ENCODE measurements at places on chromosomes 7 and 10.

GRCh38 chr10:81886939-81887338 lies 11.9 kb downstream of the NRG3 start:
- DNase-seq: no peak

- DNase-seq: no peak
Measured at GRCh38 chr7:141673346-141673745, 28.6 kb downstream of the DENND11 start.

GRCh38 chr7:33024189-33024757 lies 38.3 kb downstream of the NT5C3A start:
- DNase-seq: no peak

- no peak for DNase-seq
Measured at GRCh38 chr10:64209561-64209960, 688.4 kb downstream of the REEP3 start.

- DNase-seq: no peak
Measured at GRCh38 chr7:114932991-114933390, 11.1 kb downstream of the MDFIC start.

DNA sequence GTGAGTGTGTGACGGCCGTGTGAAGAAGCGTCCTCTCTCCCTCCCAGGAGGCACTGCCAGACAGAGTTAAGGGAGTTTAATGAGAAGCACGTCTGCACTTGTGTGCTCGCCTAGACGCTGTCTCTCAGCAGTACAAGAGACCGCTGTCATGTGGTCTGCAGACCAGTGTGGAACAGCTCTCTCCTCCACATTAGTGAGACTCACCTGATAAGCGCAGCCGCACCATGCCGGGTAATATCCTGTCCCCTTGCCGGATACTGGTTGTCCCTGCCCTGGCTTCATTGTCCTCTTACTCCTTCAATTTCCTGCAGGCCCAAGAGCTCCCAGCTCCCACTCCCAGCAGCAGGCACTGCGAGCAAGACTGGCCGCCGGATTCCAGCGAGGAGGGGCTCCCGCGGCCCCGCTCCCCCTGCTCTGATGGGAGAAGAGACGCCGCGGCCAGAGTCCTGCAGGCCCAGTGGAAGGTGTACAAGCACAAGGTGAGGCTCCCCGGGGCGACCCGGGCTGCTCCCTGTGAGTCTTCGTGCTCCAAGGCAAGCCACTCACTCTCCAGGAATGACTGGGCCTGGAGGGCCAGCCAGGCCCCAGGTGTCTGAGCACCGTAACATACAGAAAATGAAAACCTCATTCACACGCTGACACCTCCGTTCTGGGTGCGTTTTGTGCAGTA lies 33.5 kb upstream of the TTYH3 start:
- DNase-seq: no peak

- DNase-seq: peak; percentile 94
Measured at GRCh38 chr7:151013733-151014497, 10.4 kb downstream of the ATG9B start.

DNA sequence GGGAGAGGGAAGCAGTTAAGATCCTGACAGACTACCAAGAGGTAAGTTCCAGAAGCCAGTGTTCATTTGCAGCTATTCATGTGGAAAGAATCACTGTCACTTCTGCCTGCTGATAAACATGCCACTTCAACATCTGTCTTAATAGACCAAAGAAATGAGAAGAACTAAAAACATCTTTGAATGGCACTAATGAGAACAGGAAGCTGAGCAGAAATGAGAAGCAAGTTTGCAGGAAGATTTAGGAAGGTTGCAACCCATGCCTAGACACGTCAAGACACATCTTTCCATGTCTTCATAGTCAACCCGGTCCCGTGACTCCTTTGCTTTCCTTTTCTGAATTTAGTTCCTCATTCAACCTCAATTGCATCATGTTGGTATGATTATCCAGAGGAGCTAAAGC lies 180.0 kb downstream of the PDE1C start:
- DNase-seq: no peak

DNA sequence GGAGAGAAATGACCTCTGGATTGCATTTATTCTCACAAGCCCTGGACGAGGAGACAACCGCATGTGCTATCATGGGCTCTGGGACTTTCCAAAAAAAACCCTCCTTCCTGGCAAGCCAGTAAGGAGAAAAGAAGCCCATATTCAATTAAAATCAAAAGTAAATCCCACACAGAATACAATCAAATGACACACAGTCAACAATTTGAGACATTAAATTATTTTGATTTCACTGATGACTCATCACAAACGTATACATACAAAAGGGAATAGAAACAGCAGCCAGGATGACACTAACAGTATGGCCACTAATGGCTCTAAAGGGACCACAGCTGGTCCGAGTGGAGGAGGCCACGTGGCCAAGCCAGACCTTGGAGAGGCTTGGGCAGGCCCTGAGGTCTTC lies 24.9 kb downstream of the LRRC20 start:
- no peak for DNase-seq

DNA sequence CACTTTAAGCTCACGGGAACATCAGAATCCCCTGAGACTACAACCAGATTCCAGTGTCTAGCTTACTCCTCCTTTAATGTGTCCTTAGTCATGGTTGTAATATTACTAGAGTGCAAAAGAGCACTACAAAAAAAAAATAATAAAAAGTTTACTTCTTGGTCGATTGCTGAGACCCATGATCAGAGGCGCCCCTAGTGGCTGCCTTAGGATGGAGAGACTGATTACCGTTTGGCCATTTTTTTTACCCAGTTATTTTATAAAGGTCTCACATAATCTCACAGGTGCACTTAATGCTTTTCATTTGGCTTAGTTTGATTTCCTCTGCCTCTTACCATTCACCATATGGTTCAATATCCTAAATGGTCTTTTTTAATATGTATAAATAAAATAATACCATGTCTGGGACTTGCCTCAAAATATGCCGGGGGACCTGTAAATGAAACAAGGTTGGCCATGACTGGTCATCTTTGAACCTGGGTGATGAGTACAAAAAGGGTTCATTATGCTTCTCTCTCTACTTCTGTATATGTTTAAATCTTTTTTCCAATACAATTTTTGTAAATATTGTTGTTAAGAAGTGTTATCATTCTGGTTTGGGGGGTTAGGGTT lies 331.5 kb upstream of the NFE2L3 start:
- DNase-seq: peak; percentile 40

GRCh38 chr7:111942450-111943081 lies 263.6 kb downstream of the DOCK4 start:
- DNase-seq: no peak

DNA sequence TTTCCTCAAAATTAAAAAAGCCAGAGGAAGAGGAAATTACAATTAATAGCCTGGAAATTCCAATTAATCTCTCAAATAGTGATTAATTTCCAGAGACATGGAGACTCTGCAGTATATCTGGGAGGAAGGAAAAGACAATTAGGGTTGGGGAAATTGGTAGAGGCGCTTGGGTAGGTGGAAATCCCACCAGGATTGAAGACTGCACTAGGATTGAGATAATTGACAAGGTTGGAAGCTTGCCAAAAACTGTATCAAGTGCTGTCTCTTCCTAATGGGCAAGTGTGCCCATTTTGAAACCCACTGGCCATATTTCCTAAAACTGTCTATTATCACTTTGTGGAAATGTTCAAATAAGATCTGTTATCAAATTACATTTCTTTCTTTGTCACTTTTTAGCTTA lies 21.6 kb downstream of the CHN2 start:
- DNase-seq: no peak

- DNase-seq: peak; percentile 8
Measured at GRCh38 chr10:43205681-43206390, 61.0 kb downstream of the RASGEF1A start.

DNA sequence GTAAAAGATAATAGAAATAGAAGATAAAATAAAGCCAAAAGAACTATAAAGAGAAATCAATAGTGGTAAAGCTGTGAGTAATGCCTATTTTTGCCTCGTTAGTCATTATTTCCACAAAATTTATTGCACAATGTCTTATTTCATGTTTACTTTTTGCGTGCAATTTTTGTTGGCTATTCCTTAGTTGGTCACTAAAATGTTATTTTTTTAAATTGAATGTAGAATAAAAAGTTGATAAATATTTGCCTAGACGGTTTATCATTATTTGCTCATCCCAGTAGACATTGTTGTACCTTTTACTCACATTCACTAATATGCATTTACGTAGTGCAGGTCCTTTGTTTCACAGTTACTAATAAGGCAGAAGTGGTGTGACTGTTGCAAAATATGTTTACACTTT lies 227.8 kb upstream of the BMPER start:
- DNase-seq: no peak

DNA sequence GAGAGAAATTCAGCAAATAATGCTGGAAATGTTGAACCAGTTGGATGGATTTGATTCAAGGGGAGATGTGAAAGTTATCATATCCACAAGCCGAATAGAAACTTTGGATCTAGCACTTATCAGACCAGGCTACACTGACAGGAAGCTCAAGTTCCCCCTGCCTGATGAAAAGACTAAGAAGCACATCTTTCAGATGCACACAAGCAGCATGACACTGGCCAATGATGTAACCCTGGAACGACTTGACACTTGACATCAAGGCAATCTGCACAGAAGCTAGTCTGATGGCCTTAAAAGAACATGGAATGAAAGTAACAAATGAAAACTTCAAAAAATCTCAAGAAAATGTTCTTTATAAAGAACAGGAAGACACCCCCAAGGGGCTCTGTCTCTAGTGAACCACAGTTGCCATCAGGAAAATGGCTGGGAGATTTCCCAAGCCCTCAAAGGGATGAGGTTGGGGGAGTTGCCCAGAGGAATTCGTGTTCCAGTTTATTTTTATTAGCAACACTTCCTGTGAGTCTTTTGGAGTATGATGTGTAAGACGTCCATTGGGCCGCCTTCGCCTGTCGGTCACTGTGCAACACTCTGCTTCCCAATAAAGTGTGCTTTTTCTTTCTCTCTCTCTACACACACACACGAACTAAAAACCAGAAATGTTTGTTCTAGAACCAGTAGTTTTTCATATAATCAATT lies 200.0 kb downstream of the HIBADH start:
- no peak for DNase-seq

GRCh38 chr10:63241841-63242281 lies 108.7 kb downstream of the NRBF2 start:
- no peak for DNase-seq

- DNase-seq: no peak
Measured at GRCh38 chr10:24661376-24661775, 62.3 kb downstream of the ARHGAP21 start.

DNA sequence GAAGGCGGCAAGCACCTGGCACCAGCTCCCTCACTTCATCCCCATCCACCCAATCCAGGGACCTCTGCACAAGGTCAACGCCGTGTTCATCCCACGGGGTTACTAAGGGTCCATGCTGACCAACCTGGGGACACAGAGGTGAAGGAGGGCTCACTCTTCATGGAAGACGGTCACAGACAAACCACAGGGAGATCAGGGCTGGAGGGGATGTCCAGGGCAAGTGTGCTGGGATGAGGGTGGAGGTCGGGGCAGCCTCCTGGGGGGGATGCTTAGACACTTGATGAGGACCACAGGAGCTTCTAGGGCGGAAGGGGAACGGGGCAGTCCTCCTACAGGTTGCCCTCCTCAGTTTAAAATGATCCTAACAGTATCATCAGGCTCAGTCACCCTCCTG lies 46.7 kb downstream of the FAM53B start:
- no peak for DNase-seq

- DNase-seq: no peak
Measured at GRCh38 chr7:129993275-129993674, 40.5 kb upstream of the UBE2H start.

GRCh38 chr7:69857014-69857413 lies 258.7 kb downstream of the AUTS2 start:
- DNase-seq: no peak

DNA sequence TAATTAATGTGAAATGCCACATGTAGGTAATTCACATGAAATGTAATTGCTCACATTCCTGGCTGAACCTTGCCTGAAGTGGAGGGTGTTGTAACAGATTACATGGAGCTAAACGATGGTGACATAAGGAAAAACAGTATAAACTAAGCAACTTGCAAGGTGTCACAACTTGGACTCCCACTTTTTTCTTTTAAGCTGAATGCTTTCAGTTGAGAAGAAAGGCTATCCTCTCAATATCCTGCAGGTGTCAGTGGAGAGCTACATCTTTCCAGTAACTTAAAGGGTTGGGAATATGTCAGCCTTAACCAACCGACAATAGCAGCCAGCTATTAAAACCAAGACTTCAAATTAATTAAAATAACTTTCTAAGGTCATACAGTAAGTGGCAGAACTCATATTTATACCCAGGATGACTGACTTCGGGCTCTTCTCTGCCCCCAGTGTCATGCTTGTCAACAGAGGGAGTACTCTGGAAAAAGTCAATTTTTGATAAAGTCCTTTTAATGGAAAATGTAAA lies 33.7 kb downstream of the NRBF2 start:
- no peak for DNase-seq

- no peak for DNase-seq
Measured at GRCh38 chr7:118708741-118709140, 484.2 kb downstream of the ANKRD7 start.

- DNase-seq: no peak
Measured at GRCh38 chr10:22740180-22740579, 25.8 kb upstream of the PIP4K2A start.

GRCh38 chr7:152369518-152369917 lies 66.3 kb downstream of the KMT2C start:
- DNase-seq: no peak

GRCh38 chr7:157436763-157437480 lies 100.1 kb downstream of the DNAJB6 start:
- DNase-seq: no peak

- no peak for DNase-seq
Measured at GRCh38 chr7:2838873-2839578, 5.1 kb downstream of the GNA12 start.

DNA sequence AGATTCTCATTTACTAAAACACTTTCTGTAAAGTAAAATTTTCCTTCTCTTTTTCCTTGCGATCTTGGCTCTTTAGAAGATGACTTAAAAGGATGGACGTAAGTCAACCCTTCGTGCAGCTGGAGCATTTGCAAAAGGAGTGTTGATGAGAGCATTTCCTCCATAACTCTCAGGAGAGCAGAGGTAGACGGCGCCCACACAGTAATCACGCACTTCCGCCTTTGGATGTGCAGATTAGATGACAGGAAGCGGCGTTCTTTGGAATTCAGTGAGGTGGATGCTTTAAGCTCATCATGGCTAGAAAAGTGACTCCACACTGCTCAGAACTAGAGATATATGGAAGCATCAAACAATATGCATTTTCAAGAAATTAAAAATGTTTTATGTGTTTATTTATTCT lies 43.0 kb upstream of the NPS start:
- no peak for DNase-seq

DNA sequence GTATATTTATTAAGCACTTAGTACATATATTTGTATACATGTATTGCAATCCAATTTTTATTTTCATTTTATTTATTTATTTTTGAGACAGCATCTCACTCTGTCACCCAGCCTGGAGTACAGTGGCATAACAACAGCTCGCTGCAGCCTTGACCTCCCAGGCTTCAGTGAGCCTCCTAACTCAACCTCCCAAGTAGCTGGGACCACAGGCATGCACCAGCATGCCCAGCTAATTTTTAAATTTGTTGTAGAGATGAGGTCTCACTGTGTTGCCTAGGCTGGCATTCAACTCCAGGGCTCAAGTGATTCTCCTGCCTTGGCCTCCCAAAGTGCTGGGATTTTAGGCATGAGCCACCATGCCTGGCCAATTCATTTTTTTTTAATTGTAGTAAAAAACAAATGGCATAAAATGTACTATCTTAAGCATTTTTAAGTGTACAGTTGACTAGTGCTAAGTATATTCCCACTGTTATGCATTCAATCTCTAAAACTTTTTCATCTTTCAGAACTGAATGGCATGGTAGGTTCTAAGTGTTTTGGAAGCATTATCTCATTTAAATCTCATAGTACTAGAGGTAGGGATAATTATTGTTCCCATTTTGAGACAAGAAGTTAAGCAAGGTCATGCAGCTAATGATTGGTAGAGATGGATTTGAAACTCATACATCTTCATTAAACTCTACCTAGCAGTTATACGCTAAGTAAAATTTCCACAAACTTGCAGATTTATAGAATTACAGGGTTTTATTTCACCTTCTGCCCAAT lies 264.0 kb upstream of the NFE2L3 start:
- no peak for DNase-seq
